ENCODE measurements at places on chromosomes 5 and 9. TPM values are rescaled to one million over a fixed set of nuclear protein-coding genes. Genes with fewer than 3 reads are reported as not detected.

DNA sequence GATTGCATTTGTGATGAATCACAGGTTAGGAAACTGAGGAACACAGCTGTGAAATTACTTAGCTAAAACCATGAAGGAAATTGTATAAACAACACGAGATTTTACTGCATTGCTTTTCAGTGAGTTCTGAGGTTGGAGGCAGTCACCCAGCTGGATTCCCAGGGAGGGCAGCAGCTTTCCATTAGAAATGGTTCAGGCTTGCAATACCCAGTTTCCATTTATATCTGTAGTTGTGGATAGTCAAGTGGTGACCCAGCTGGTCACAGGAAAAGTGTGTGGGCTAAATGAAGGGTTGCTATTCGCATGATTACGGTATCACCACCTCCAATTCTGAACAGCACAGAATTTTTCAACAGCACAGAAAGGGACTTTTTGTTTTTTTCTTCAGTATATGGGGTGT is 34.3 kb upstream of the SPATA31D4 start:
- H3K27me3 ChIP-seq = no peaks in the 10 kb centered on the region
- H3K4me3 ChIP-seq = no peak overlapping the region
- no peak overlapping the region for H3K27ac ChIP-seq
- H3K36me3 ChIP-seq = no peaks in the 10 kb centered on the region
- no peak for DNase-seq
- H3K4me1 ChIP-seq = no peaks in the 10 kb centered on the region

- no peaks in the 10 kb centered on the region for H3K27me3 ChIP-seq
- H3K27ac ChIP-seq = no peak overlapping the region
- H3K4me3 ChIP-seq = no peak overlapping the region
- DNase-seq = no peak
- no peaks in the 10 kb centered on the region for H3K36me3 ChIP-seq
These were observed 18.9 kb upstream of the VLDLR start for GRCh38 chr9:2602704-2603116.

- peak; percentile 46 for DNase-seq
- no peak overlapping the region for H3K4me3 ChIP-seq
- H3K27me3 ChIP-seq = no peaks in the 10 kb centered on the region
- peaks cover 10% of the 10 kb centered on the region for H3K4me1 ChIP-seq
These were observed 166.4 kb downstream of the TLE1 start for GRCh38 chr9:81522716-81523551.

GRCh38 chr5:149254506-149254905 is 17.2 kb upstream of the AFAP1L1 start:
- no peak overlapping the region for H3K27ac ChIP-seq
- no peak overlapping the region for H3K4me3 ChIP-seq
- DNase-seq = no peak
- no peaks in the 10 kb centered on the region for H3K27me3 ChIP-seq
- no peaks in the 10 kb centered on the region for H3K36me3 ChIP-seq

The MRRF gene
- 11.9 TPM for total RNA-seq

Data from body of pancreas (tissue), 4 donors.